ENCODE measurements at places on chromosomes 4 and X.

DNA sequence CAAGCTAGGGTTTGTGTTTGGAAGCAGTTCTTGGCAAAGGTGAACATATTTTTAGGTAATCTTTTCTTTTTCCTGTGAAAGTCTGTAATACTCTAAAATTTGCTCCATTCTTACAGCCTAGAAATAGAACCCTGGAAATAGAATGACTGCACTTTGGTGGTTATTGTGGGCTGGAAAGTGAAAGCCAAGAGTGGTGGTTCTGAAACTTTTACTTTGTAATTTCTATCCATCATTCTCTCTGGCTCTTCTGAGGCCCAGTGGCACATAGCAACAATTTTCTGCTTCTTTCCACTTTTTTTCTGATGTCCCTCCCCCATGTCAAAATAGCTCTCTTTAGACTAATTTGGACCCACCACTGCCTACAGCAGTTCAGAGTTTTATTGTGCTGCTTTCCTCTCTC lies 300.4 kb upstream of the RPS6KA3 start:
- no peak for DNase-seq

DNA sequence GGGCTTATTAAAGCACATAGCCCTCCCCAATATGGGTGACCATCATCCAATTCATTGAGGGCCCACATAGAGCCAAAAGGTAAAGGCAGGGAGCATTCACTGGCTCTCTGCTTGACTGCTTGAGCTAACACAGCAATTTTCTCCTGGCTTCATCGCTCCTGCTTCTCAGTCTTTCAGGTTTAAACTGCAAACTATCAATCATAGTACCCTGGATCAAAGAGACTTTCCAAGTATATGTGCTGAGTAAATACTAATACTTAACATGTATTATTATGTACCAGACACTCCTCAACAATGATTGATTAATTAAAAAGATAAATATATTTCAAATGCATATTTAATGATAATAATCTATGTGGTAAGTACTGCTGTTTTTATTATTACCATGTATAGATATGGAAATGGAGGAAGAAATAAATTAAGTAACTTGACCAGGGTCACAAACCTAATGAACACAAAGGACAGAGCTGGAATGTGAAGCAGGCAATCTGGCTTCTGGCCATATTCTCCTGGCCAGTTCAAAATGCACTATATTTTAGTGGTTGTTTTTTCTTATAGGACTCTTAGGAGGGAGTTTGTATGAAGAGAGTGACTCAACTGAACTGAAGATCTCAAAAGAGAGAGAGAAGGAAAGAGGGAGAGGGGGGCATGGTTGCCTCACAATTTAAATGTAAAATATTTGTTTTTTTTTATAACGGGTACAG lies 1197.3 kb downstream of the TECRL start:
- no peak for DNase-seq

- no peak for DNase-seq
Observed at GRCh38 chr4:2367626-2368025, 50.8 kb downstream of the ZFYVE28 start.

- DNase-seq: no peak
Observed at GRCh38 chr4:123415576-123415975, 19.0 kb downstream of the SPRY1 start.

GRCh38 chrX:16137416-16138107 lies 14.2 kb downstream of the GRPR start:
- no peak for DNase-seq

GRCh38 chr4:65635051-65635821 lies 35.1 kb downstream of the EPHA5 start:
- DNase-seq: no peak

DNA sequence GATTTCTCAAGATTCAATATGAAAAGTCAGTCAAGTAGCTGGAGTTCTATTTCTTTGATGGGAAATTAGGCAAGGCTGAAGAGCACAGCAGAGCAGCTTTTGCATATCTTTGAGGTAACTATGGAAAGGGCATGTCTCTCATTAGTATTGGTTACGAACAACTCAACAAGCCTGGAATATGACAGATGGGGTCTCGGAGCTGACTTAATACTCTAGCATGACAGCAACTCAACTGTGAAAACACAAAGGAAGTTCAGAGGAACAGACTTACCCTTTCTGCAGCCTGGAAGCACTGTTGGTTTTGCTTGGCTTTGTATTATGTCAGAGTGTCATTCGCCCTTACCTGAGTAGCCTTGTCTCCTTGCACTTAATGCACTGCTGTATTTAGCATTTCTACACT lies 79.9 kb upstream of the AADAT start:
- no peak for DNase-seq

- no peak for DNase-seq
Observed at GRCh38 chr4:146063143-146063542, 112.4 kb upstream of the LSM6 start.

- DNase-seq: no peak
Observed at GRCh38 chrX:21781525-21781924, 23.6 kb upstream of the SMPX start.

Data from T-cell (primary cell).